ENCODE measurements at places on chromosomes 7 and 10. TPM values are rescaled to one million over a fixed set of nuclear protein-coding genes. Genes with fewer than 3 reads are reported as not detected.

The FAM25C gene
- total RNA-seq: not detected

The TUBB8 gene
- not detected for total RNA-seq

The GTF2IRD2 gene
- 32.1 TPM for total RNA-seq

The CNPY1 gene
- not detected for total RNA-seq

DNA sequence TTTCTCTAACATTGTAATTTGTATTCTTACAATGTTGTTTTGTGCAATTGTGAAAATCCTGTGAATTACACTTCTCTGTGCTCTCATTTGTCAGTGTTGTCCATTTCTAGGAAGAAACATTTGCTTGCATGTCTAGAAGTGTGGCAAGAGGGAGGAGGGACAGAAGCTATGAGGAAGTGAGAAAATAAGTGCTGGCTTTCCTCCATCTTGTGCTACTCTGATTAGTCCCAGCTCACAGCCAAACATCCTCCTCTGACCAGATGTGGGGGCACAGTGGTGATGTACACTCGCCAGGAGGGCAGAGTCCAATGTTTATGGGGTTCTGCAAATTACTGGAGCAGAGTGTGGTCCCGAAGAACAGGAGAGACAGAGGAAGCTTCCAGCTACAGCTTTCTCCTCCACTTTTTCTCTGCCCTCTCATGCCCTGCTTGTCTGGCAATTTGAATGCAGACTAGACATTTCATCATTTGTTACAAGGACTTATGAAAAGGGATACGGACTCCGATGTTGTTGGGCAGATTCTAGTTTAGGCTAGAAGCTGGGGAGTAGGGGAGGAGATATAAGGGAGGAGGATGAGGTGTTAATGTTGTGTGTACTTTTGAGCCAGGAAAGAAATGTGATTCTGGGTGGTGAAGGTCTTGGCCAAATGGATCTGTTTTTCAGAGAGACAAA is 131.0 kb upstream of the C1GALT1 start:
- no peak for DNase-seq

DNA sequence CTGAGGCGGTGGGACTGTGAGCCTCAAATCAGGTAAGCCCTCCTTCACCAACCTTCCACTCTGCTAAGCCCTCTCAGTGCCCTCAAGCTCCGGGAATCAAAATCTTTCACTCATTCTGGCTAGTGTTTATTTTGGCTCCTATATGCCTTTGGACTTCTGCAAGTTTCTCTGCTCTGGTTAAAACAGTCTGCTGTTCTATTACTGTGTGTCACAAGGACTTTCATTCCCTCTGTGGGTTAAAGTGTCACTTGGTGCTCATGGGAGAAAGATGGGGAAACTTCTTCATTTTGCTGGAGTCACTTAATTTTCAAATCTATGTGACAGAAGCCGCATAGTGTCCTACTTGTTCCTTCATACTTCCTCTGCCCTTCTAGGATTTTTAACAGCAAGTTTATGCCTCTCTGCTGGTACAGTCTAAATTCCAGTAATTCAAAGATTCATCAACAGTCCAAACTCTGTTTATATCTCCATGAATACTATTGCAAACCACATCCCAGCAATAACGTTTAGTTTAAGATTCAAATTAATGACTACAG is 61.3 kb downstream of the CD36 start:
- no peak for DNase-seq

- no peak for DNase-seq
These were observed 9.7 kb upstream of the SLC16A9 start for GRCh38 chr10:59719374-59719773.

- peak; percentile 44 for DNase-seq
These were observed 123.6 kb downstream of the TCF7L2 start for GRCh38 chr10:113073549-113074189.

DNA sequence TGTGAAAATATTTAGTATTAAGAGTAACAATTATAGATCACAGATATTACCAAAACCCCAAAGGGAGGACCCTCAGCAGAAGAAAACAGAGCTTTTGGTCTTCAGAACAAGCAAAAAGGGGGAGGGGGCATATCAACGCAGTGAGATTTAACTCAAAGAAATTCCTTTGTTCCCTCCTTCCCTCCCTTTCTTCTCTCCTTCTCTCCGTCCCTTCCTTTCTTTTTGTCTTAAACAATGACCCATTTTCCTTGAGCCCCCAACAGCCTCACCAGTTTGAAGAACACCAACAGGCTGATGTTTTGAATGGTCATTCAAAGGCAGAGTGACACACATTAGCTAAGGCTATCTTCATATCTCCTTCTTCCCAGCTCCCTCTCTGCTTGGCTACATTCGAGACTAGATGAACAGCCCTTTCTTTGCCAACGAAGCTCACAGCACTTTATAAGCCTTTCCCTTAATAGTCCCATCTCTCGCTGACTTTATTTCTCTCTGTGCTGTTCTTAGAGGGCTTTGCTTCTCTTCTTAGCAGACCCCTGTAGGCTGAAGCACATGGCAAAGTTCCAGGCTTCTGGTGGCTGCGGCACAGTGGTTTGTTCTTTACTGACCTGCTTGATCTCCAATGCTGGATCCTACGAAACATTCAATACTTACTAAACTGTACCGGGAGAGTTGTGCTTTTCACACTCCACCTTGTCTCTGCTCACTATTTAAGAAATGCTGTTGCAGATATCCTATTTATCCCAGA is 75.6 kb upstream of the KCNIP2 start:
- no peak for DNase-seq

DNA sequence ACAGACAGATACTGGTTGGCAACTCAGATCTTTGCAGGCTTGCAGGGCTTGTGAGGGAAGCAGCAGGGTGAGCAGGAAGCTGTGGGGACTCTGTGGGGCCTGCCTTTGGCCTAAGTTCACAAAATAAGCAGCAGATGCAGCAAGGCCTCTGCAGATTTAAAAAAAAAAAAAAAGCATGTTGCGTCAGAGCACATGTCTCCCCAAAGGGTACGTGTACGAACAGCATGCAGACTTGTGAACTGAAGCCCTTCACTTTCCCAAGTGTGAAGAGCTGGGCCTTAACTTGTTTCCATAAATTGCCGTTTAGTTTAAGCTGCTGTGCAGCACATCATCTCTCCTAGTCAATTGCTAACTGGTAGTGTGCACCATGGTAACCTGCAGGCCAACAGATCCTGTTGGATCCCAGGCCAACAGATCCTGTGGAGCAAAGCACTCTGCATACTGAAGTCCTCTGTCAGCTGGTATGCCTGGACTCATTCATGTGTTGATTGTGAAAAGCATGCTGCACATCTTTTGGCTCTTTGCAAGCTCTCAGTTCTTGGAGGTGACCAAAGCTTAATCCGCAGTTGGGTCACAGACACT is 10.8 kb upstream of the XPNPEP1 start:
- DNase-seq: no peak

DNA sequence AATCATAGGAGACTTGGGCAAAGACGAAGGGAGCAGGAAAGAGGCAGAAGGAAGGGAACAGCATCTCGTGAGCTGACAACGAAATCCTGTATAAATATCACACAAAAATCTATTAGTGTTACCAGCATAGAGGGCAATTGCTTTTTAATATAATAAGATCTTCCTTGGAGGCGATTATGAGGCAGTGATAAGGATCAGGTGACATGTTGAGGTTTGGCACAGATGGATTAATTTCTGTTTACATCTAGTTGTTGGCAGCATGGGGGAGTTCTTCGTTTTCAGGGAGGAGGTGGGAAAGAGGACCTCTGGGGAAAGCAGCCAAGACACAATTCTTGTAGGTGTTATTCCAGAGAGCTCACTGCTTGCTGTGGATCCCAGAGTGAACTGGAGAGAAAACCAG is 163.8 kb downstream of the PLXNA4 start:
- DNase-seq: no peak

DNA sequence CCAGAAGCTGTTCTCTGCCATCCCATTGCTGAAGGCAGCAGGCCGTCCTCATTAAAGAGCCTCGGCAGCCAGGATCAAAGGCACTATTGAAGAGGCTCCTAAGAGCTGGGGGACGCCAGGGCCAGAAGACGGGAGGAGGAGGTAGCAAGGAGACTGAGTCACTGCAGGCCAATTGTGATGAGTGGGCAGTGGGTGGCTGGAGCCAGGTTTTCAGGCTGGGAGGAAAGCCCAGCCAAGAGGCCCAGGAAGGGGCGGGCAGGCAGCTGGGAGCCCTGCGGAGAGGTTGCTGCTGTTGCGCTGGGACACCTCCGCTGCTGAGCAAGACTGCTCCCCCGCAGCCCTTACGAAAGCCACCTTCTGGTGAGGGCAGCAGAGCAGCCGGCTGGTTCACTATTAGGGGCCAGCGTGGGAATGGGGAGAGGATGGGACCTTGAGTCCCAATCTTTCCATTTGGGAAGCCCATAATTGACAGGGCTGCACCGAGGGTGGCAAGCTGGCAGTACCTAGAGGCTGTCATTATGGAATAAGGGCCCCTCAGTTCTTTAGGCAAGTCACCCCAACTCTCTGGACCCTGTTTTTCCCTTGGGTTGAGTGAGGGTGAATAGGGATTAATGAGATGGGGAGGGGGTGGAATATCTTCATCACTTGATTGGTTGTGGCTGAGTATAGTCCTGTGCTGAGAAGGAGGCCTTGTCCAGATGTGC is 48.4 kb downstream of the UNC5B start:
- DNase-seq: no peak

GRCh38 chr7:104956753-104957450 is 57.1 kb upstream of the KMT2E start:
- DNase-seq: no peak

DNA sequence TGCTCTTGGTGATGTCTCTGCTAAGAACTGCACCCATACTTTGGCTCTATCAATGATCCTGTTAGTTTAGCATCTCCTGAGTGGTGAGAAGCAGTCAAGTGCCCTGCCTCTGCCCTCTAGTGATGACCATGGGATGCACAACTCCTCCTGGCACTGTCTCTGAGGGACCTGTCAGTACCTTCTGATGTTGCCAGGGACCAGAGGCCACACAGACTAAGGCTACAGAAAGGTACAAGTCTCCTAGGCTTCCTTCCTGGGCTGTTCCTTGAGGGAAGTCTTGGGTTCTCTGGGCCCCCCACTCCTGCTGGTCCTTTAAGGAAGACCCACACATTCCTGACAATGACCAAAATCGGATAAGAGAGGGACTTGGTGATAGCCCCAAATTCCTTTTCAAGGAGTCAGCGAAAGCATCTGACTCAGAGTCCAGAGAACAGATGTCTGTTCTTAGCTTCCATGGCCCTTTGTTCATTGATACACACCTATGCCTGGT is 15.3 kb downstream of the NKX2-3 start:
- DNase-seq: no peak

GRCh38 chr7:7665031-7665430 is 24.5 kb downstream of the UMAD1 start:
- no peak for DNase-seq

DNA sequence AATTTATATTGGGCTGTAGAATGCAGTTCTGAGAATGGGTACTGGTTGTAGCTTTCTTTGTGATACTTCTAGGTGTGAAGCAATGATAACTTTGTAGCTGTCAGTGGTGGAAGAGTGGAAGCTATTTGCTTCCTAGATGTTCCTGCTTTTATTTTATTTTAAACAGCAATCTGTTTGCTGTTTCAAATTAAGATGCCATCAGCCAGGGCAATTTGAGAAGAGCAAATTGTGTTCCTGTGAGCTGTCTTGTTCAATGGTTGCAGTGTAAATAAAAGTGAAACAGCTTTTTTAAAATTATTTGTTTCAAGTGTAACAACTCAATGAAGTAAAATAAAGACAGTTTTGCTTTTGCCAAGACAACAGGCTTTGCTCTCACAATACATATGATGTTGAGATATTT is 150.8 kb upstream of the TMEM229A start:
- no peak for DNase-seq

DNA sequence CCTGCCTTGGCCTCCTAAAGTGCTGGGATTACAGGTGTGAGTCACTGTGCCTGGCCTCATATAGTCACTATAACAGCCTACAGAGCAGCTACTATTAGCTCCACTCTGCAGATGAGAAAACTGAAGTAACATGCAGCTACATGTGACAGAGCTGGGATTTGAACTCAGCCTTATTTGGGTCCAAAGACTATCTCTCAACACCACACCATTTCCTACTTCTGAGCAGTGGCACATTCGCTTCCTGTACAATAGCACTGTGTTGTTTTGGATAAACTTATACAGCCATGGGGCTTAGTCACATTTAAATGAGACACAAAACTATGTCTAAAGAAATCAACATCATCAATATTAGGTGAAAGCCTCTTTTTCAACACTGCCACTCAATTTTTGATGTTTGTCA is 69.8 kb upstream of the DNAJB12 start:
- DNase-seq: no peak
